K562 (cell line): ENCODE measurements at places on chromosomes 7 and 10.
A peak's percentile ranks its signal among the peaks of the same experiment; 100 is the strongest.

GRCh38 chr10:113199459-113199858 is 249.4 kb downstream of the TCF7L2 start:
- DNase-seq = no peak

DNA sequence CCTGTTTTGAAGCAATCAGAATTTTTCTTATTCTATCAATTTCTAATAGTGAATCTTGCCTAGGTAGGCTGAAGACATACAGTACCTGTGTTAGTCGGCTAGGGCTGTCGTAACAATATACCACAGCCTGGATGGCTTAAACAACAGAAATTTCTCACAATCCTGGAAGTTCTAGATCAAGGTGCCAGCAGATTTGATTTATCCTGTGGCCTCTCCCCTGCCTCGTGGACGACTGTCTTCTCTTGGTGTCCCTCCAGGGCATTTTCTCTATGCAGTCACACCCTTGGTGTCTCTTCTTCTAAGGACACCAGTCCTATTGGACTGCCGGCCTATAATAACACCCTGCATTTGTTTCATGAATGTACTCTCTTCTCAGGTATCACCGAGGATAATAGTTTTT is 1.8 kb upstream of the RSU1 start:
- no peak for DNase-seq

GRCh38 chr10:32299354-32299980 is 47.5 kb downstream of the EPC1 start:
- no peak for DNase-seq

DNA sequence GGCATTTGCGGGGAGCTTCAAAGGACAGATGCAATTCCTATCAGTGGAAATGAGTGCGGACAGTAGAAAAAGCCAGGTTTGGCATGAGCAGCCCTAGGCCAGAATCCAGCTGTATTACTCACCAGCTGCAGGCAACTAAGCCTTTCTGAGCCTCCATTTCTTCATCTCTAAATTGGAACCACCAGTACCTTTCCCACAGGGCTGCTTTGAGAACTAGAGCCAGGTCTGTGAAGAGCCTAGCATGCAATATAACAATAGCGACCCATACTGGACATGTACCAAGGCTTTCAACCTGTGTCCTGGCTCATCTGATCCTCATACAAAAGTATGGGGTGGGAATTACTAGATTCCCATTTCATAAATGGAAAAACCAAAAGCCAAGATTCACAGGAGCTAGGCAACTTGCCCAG is 101.0 kb downstream of the GSAP start:
- no peak for DNase-seq

DNA sequence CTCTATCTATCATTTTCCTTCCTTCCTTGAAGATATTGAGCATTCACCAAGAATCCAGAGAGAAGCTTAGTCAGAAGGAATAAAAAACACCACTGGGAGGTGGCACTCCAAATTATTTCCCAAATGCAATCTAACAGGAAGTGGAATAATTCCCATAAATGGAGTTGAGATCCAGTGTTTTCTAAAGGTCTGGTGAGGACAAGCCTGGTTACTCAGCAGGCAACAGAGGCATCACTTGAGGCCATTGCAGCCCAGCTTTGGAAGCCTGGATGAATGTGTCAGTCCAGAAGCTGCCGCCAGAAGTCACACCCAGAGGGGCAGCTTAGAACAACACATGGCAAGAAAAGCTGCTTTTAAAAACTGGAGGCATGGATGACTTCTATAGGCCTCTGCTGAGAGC is 288.9 kb upstream of the KLF6 start:
- no peak for DNase-seq

DNA sequence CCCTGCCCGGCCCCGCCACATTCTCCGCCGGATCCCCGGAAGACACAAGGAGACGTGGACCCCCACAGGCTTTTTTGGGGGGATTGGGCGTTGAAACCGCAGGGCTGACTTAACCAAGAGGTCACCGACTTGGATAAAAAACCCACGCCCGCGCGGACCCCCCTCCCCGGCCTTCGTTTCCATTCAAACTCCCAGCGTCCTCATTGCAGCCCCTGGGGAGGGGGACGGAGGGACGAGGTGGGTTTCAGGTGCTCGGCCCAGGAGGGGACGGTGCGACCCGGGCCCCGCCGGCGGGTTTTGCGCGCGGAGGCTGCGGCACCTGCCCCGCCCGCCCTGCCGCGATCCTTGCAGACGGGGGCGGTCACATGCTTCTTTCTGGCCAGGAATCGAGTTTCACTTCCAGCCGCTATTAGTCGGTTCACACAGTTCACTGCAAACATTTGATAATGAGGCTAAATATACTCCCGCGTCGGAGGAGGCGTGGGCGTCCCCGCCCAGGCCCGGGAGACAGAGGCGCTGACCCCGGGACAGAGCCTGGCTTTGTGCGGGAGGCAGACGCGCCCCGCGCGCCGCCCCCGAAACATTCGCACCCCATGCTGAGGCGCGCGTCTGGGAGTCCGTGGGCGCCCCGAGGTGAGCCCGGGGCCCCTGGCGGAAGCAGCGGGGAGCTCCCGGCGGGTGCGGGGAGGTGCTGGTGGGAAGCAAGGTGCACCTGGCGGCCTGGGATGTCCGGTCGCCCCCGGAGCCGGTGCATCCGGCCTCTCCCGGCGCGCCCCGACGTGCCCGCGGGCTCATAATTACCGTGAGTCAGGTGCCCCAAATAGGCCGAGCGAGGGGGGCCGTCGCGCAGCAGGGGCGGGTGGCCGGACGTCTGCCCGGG is 2.7 kb upstream of the PDGFA start:
- DNase-seq = peak; percentile 79

GRCh38 chr7:69920797-69921196 is 322.5 kb downstream of the AUTS2 start:
- DNase-seq = no peak

DNA sequence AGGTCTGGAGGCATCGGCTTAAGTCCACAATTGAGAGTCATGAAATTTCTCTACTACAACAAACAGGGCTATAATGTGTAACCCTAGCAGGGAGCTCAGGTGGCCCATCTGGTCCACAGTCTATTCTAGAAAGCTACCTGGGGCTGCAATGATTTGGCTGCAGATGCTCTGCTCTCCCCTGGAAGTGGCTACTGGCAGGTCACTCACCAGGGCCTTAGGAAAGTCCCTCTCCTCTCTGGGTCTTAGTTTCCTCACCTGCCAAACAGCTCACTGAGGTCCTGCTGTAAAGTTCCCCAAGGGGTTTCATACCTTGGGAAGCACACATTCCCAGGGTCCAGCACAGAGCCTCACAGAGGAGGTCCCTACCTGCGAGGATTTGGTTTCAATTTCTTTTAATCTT is 2.5 kb downstream of the IGFBP3 start:
- no peak for DNase-seq
